ENCODE measurements at places on chromosomes 5 and 9. TPM values are rescaled to one million over a fixed set of nuclear protein-coding genes. Genes with fewer than 3 reads are reported as not detected.

ZDHHC11 gene
- total RNA-seq: 1.7 TPM

TEX48 gene
- total RNA-seq: not detected

ADAMTS2 gene
- total RNA-seq: 57.8 TPM

SPINK6 gene
- total RNA-seq: not detected

HMGCR gene
- total RNA-seq: 74.0 TPM

DND1 gene
- total RNA-seq: not detected

FAM221B gene
- not detected for total RNA-seq

RUSC2 gene
- total RNA-seq: 24.8 TPM

GABRA1 gene
- total RNA-seq: not detected

CENPH gene
- 3.9 TPM for total RNA-seq

SPINK13 gene
- not detected for total RNA-seq

BAAT gene
- total RNA-seq: 0.19 TPM

ZNF474 gene
- not detected for total RNA-seq

SLC6A18 gene
- total RNA-seq: not detected

TJP2 gene
- 74.4 TPM for total RNA-seq

LURAP1L gene
- total RNA-seq: 6.1 TPM

TEK gene
- 18.6 TPM for total RNA-seq

LAMC3 gene
- under 0.01 TPM for total RNA-seq

LMX1B gene
- total RNA-seq: under 0.01 TPM

GOLPH3 gene
- total RNA-seq: 84.0 TPM

DHX29 gene
- 38.5 TPM for total RNA-seq

GMCL2 gene
- total RNA-seq: not detected

C9 gene
- 0.28 TPM for total RNA-seq

SOX30 gene
- not detected for total RNA-seq

TNFSF15 gene
- 1.5 TPM for total RNA-seq

PCDHA5 gene
- under 0.01 TPM for total RNA-seq

SAXO1 gene
- total RNA-seq: under 0.01 TPM

ANXA2R gene
- total RNA-seq: 1.1 TPM

LRRC19 gene
- not detected for total RNA-seq

NLN gene
- 34.1 TPM for total RNA-seq

UGT3A2 gene
- total RNA-seq: not detected

ADRA1B gene
- total RNA-seq: 0.56 TPM

OTULINL gene
- total RNA-seq: 0.56 TPM

F2RL1 gene
- total RNA-seq: 24.3 TPM

GRM6 gene
- total RNA-seq: not detected

ANKDD1B gene
- 0.19 TPM for total RNA-seq

F2RL2 gene
- total RNA-seq: 10.4 TPM

WWC1 gene
- total RNA-seq: 7.7 TPM

NPDC1 gene
- total RNA-seq: 14.6 TPM

PCDHA13 gene
- under 0.01 TPM for total RNA-seq

SPATA31A3 gene
- total RNA-seq: not detected

LHX6 gene
- total RNA-seq: under 0.01 TPM

NUP214 gene
- 8.7 TPM for total RNA-seq

MAST4 gene
- 4.4 TPM for total RNA-seq
